Foreskin fibroblast (primary cell): ENCODE measurements at places on chromosomes 1 and 21.

DNA sequence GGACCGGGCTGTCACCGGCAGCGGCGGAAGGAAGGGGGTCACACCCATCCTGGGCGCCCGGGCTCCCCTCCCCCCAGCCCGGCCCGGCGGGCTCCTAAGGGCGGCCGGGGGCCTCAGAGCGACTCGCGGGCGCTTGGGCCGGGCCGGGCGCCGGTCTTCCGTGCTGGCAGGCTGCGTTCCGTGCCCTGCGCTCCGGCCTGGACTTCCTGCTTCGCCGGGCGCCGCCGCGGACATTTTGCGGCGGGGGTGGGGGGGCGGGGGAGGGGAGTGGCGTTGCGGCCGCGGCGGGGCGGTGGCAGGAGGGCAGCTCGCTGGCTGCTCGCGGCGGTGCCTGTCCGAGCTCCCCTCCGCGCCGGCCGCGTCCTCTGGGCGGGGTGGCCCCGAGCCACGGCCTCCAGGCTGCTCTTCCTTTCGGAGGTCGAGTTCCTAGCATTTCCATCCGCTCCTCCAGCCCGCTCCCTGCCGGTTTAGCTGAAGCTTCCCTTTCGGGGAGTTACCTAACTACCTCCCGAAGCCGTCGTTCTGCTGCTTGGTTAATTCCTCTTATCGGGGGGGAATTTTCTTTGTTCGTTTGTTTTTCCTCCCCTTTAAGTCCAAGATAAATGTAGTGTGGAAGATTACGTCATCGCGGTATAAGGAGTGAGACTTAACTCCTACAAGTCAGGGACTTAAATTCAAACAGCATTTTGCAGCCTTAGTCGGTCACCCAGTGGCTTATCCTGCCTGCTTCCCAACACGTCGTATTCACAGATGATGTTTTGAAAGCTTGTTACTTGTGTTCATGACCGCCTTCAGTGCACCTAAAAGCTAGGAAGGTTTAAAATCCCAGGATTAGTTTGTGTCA is 730 bp downstream of the CDC42 start:
- DNase-seq = peak; percentile 77

DNA sequence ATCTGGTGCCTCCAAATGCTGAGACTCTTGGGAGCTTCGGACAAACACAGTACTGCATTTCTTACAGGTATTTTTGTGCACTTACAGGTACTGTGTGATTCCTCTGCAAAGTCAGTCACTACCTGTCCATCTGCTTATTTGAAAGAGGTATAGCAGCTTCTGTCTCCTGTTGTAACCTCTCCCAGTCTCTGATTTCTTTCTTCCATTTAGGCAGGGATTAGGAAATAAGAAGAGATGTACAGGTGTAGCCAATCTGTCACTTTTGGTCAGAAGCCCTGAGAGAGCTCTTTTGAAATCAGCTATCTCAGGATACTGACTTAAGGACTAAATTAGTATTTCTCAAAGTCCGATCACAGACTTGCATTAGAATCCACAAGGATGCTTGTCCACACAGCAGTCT is 54.0 kb downstream of the AKT3 start:
- no peak for DNase-seq

- no peak for DNase-seq
Measured at GRCh38 chr1:200423235-200423634, 13.4 kb upstream of the ZNF281 start.

GRCh38 chr21:26506956-26507355 is 66.1 kb downstream of the CYYR1 start:
- peak; percentile 37 for DNase-seq

- DNase-seq = no peak
Measured at GRCh38 chr1:65882076-65882475, 89.4 kb downstream of the PDE4B start.

DNA sequence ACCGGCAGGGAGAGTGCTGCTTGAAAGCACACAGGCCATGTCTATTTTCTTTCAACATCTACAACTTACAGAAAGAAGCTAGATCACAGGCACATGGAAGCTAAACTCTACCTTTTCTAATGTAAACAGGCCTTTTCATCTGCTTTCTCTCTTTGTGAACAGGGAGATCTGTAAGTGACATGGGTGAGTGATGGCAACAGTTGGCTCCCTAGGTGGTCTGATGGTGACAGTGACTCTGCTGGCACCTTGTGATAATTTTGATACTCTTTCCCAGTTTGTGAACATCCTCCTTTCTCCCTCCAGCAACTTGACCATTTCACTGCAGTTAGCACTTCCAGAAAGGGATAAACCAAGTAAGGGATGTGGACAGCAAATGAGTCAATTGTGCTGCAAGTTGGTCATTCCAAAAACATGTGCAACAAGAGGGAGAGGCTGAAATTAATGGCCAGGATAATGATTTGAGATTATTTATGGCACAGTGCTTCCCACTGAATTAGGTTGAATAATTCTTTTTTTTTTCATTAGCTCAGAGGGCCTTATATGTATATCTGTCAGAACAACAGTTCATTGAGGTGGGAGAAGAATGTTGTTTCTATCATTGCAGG is 89.5 kb downstream of the XCL2 start:
- DNase-seq = peak; percentile 63

- peak; percentile 14 for DNase-seq
Measured at GRCh38 chr21:21688889-21689288, 690.7 kb downstream of the NCAM2 start.

DNA sequence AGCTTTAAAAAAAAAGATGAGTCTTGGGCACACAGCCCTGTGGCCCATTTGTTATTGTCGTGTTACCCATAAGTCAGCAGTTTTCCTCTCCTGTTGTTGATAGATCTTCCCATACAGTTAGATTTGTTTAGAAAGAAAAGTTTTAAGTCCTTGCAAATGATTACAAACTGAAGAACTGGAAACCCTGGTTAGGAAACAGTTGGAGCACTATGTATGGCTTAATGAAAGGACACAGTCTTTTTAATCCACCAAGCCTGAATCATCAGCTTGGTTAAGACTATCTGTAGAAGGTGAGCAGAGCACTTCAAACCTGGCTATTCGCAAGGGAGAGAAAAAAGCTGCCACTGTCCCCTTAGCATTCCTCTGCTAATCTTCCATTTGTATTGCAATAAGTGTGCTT is 241.0 kb downstream of the DISC1 start:
- no peak for DNase-seq

- DNase-seq = no peak
Measured at GRCh38 chr1:70415882-70416281, 4.8 kb downstream of the CTH start.

- DNase-seq = no peak
Measured at GRCh38 chr21:39525129-39525528, 73.4 kb downstream of the SH3BGR start.

GRCh38 chr1:87961992-87962391 is 633.3 kb downstream of the LMO4 start:
- DNase-seq = peak; percentile 54

- DNase-seq = no peak
Measured at GRCh38 chr1:228093050-228093906, 9.8 kb downstream of the C1orf35 start.

- DNase-seq = no peak
Measured at GRCh38 chr1:121586369-121587229, 401.8 kb downstream of the SRGAP2C start.

DNA sequence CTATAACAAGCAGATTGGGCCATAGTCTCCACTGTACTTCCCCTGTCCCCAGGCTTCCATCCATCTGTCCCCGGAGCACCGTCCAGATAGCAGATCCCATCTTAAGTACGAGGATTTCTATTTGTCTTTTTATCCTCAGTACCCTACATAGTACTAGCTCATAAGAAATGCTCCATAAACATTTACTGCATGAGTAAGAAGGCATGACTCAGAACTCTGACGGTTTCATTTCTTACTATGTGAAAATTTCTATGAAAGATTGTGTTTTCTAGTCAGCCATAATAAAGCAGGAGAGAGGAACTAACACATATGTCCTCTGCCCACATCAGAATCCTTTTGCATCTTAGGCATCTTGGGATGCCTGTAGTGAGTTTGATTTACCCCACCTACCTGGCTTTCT is 49.5 kb downstream of the CHD1L start:
- DNase-seq = peak; percentile 67

DNA sequence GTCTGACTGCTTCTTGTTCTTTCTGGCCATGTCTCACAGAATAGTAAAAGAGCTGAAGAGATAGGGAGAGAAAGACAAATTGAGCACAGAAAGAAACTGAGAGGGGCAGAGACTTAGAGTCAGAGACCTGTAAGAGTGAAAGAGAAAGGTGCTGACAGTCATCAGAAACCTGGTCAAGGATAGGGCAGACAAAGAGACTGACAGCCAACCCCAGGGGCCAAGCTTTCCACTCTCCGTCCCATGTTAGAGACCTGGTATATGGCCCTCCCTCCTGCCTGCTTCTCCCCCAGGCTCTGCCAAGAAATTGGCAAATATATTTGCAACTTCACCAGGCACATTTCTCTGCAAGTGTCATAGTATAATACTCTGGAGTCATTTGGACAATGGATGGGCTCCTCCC is 64.6 kb downstream of the RHBG start:
- no peak for DNase-seq

DNA sequence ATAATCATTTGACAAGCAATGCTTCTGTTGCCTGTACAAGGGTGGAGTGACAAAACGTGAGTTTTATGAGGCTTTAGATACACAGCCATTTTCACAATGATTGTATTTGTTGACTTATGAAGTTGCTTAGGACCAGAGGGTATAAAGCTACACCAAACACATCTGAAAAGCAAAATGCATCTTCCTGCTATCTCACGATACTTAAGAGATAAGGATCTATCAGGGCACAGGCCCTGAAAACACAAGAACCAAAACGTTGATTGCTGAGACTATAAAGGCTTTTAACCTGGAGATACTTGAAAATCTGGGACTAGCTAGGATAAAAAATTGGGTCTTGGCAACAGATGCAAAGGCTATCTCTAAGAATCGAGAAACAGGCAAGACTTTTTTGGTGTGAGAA is 115.7 kb downstream of the SLC5A9 start:
- DNase-seq = no peak

GRCh38 chr1:19360843-19361610 is 48.9 kb downstream of the SLC66A1 start:
- no peak for DNase-seq

- no peak for DNase-seq
Measured at GRCh38 chr1:53557369-53557768, 98.2 kb downstream of the DMRTB1 start.

- peak; percentile 1 for DNase-seq
Measured at GRCh38 chr21:18449605-18450550, 46.3 kb upstream of the TMPRSS15 start.

DNA sequence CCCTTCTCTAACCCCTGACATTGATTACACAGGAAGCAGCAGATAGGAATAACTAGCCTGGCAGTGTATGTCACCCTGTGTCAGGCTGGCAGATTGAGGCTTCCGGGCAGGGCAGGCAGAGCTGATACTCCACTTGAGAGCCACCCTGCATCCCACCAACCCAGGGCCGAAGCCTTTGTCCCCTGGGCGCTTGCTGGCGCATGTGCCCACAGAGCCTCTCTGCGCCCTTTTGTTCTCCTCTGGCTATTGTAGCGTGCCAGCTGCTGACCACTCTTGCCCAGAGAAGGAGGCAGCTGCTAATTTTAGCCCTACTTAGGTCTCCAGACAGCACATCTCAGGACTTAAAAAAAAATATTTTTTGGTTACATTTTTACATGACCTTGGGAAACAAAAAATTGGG is 304.9 kb downstream of the HHAT start:
- no peak for DNase-seq

DNA sequence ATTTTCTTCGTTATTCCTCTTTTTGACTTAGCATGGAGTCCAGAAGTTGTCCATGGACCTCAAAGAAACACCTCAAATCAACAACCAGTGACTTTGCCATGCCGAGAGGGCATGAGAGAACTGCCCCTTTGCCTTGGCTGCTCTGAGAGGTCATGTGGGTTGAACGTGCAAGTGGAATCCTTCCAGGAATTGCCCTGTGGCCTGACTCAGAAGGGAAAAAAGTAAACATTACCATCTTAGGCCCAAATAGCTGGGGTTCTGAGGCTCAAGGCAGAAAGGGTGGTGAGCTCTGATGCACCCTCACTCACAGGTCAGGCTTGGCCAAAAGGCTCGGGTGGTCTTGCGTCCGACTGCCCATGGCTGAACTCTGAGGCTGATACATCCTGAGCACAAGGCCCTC is 15.1 kb downstream of the STUM start:
- no peak for DNase-seq

GRCh38 chr1:65538086-65538485 is 117.6 kb downstream of the LEPR start:
- DNase-seq = no peak
